ENCODE measurements at places on chromosomes 3 and 15. TPM values are rescaled to one million over a fixed set of nuclear protein-coding genes. Genes with fewer than 3 reads are reported as not detected.

Gene B3GALNT1
- 5.0 TPM for polyA plus RNA-seq

Gene CLDN16
- 0.02 TPM for polyA plus RNA-seq

Gene RLBP1
- polyA plus RNA-seq: 0.05 TPM

Gene SIDT1
- polyA plus RNA-seq: 0.06 TPM

Gene TICRR
- polyA plus RNA-seq: 13.1 TPM

Gene ATP13A5
- not detected for polyA plus RNA-seq

Gene TMEM44
- polyA plus RNA-seq: 14.0 TPM

Gene RHOV
- polyA plus RNA-seq: 1.5 TPM

Gene HMCES
- 27.6 TPM for polyA plus RNA-seq

Gene C3orf33
- polyA plus RNA-seq: 3.3 TPM

Gene DIS3L
- 8.7 TPM for polyA plus RNA-seq

Gene TTC21A
- polyA plus RNA-seq: 2.3 TPM

Gene CHRM5
- not detected for polyA plus RNA-seq

Gene SLC12A1
- polyA plus RNA-seq: 0.16 TPM

Gene FOXB1
- polyA plus RNA-seq: 2.7 TPM

All from H1 (cell line).